ENCODE measurements at places on chromosomes 13 and 19. TPM values are rescaled to one million over a fixed set of nuclear protein-coding genes. Genes with fewer than 3 reads are reported as not detected.

Gene CYTH2
- polyA plus RNA-seq: 49.3 TPM

Gene CD209
- polyA plus RNA-seq: 2.4 TPM

Gene MUC16
- polyA plus RNA-seq: 0.03 TPM

Gene ZNF579
- polyA plus RNA-seq: 12.7 TPM

Gene PEG3
- polyA plus RNA-seq: 197 TPM

Gene BRME1
- polyA plus RNA-seq: 3.7 TPM

Gene ZNF256
- polyA plus RNA-seq: 5.4 TPM

Gene ZNF667
- 11.0 TPM for polyA plus RNA-seq

Gene ZNF880
- 16.4 TPM for polyA plus RNA-seq

Gene PTGIR
- polyA plus RNA-seq: 2.3 TPM

Gene OR7D2
- polyA plus RNA-seq: 0.06 TPM

Gene ZNF625
- 5.8 TPM for polyA plus RNA-seq
